Sciatic nerve (tissue), 2 donors: ENCODE measurements at places on chromosomes 5 and 9. TPM values are rescaled to one million over a fixed set of nuclear protein-coding genes. Genes with fewer than 3 reads are reported as not detected.
A peak's percentile ranks its signal among the peaks of the same experiment; 100 is the strongest.

DNA sequence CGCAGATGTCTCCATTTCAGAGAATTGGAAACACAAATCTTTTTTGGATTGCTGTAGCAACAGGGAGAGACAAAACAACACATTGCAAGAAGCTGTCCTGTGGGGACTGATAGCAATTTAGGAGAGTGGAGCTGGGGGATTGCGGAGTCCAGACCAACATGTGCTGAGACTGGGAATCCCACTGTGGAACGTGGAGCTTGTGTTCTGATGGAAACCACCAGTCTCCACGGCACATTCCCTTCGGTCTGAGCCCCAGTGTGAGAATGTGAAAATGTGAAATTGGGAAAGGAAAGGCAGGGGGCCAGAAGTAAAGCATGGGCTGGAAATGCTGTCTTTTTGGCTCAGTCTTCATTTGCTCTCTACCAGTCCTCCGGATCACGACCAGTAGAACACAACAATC, 348.8 kb upstream of the TNC start:
- no peak for DNase-seq

GRCh38 chr9:129071526-129072126, 9.3 kb upstream of the DOLPP1 start:
- DNase-seq = no peak

GRCh38 chr5:108798513-108799265, 51.0 kb downstream of the FER start:
- DNase-seq = no peak

GRCh38 chr5:119328753-119329602, 26.8 kb upstream of the TNFAIP8 start:
- no peak for DNase-seq

DNA sequence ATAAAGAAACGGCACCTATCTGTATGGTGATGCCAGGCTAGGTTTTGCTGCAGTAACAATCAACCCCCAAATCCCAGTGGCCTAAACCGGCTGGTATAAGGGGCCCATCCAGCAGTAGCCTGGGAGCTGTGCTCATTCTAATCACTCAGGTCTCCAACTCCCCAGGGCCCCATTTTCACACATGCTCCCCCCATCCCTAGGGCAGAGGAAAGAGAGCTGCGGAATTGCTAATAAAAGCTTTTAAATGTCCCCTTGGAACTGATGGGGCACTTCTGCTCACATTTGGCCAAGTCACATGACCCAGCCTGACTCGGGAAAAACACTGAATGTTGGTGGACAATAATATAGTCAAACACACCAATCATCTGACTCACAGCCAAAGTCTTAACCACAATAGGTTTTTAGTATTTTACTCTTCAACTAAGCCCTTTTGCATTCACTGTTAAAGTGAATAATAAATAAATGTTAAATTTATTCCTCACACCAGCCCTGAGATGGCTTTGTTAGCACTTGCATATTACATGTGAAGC, 1.6 kb downstream of the FBLL1 start:
- no peak for DNase-seq

GRCh38 chr5:176812269-176813259, 2.2 kb downstream of the UNC5A start:
- no peak for DNase-seq

- DNase-seq = no peak
These were observed 166.2 kb upstream of the ACO1 start for GRCh38 chr9:32218100-32218767.

DNA sequence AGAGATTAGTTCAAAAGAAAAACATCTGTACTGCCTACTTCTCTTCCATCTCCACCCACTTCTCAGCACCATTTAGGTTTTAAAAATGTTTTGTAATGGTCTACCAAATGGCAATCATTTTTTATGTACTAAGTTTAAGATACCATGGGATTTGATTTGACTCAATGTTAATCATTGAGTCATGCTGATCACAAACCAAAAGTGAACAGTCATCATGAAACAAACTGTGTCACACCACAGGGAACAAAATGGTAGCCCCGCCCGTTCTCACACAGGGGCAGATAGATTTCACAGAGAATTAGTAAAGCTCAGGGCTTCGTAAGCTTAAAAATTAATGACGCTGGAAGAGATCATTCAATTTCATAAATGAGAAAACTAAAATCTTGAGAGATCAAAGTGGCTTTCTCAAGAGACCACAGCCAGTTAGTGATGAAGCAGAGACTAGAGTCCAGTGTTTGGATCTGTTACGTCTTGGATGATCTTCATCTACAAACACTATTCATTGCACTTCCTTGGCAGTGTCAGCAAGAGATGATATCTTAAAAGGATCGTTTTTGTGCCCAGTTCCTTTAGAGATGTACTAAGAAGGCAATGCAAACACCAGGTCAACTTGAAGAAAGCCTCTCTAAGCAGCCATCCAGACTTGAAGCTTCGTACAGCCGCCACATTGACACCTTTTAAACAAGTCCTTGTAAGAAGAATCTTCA, 33.9 kb upstream of the TRIO start:
- no peak for DNase-seq

GRCh38 chr5:146993876-146994530, 115.4 kb upstream of the PPP2R2B start:
- no peak for DNase-seq

- DNase-seq = peak; percentile 85
These were observed 5.7 kb upstream of the SEC16A start for GRCh38 chr9:136488247-136489214.

DNA sequence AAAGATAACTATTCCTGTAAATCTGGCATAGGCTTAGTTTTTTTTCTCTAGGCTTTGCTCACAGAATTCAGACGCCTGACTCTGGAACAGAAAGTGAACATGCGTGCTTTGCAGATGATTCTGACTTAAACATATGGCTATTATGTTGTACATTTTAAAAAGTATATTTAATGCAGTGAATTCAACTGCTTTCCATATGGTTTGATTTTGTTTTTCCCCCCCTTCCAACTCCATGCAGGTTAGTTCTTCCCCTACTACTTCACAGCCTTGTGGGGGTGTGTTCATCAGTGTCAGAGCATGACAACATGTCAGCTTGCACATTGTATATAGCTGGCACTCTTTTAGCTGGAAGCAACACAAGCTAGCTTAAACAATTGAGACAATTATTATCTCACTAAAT, 226.8 kb downstream of the TMEM167A start:
- no peak for DNase-seq

DNA sequence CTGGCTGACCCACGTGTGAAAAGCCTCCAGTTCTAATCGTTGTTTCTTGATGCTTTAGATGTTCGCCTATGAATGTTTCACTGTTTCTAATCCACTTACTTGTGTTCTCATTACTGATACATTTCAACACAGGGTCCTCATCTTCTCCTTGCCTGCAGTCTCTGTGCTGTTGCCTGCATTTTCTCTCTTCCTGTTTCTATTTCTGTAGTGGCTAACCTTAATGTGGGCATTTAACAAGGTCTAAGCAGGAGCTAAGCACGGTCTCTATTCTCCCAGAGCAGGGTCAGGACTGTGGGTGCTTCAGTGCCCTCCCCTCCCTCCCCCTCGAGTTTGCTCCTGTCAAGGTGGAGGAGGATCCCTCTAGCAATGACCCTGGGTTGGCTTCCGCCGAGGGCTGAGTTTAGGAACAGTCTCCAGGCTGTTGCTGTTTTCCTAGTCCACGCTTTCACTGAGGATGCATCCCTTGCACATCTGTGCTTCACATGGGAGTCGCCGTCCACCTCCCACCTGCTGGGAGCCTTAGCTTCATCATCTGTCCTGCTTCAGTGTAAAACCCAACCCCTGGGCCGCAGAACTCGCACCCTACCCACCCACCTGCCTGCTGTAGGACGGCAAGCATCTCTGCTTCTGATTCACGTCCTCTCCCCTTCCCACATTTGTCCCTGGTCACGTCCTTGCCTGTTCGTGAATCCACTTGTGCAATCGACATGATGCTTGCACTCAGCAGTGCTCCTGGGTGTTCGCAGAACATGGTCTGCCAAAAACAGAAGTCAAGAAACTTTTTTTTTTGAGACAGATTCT, 2.4 kb upstream of the EXOC3 start:
- peak; percentile 48 for DNase-seq

DNA sequence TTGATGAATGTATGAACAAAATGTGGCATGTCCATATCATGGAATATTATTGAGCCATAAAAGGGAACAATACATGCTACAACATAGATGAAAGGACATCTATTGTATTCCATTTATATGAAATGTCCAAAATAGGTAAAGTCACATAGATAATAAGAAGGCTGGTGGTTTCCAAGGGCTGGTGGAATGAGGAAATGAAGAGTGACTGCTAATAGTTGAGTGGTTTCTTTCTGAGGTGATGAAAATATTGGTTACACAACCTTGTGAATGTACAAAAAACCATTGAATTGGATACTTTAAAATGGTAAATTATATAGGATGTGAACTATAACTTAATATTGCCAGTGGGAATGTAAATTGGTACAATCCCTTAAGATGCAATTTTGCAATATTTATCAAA, 5.2 kb downstream of the ARSB start:
- no peak for DNase-seq

GRCh38 chr9:34097865-34098264, 28.6 kb downstream of the DCAF12 start:
- DNase-seq = no peak

- no peak for DNase-seq
These were observed 19.0 kb downstream of the DYNC2I2 start for GRCh38 chr9:128637656-128638055.

GRCh38 chr5:17316970-17317459, 99.6 kb downstream of the BASP1 start:
- DNase-seq = no peak

GRCh38 chr5:1961304-1961946, 78.7 kb upstream of the IRX4 start:
- no peak for DNase-seq

DNA sequence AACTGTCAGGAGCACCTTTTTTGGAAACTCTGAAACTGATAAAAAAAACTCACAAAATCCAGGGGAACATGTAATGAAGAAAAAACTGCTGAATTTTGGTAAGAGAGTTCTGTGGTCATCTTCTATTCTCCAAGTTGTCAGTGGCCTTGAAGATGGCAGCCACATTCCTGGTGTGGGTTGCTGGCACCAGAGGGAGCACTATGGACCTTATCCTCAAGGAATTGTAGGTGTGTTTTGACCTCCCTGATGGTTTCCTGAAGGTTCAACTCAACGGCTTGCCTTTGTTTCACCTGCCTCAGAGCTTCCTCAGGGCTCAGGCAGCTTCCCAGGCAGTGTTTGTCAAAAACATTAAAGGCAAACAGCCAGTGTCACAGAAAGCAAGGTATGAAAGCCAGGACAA, 2.2 kb upstream of the SLC38A9 start:
- DNase-seq = no peak

- no peak for DNase-seq
These were observed 137.1 kb downstream of the ADAMTS2 start for GRCh38 chr5:179207920-179208705.

- DNase-seq = no peak
These were observed 29.4 kb upstream of the MAN2A1 start for GRCh38 chr5:109660301-109660700.

GRCh38 chr5:40071870-40072269, 607.8 kb upstream of the PTGER4 start:
- DNase-seq = no peak

GRCh38 chr5:143793249-143793648, 18.7 kb upstream of the HMHB1 start:
- DNase-seq = no peak

- DNase-seq = no peak
These were observed 65.2 kb downstream of the DMRT2 start for GRCh38 chr9:1115370-1115769.

DNA sequence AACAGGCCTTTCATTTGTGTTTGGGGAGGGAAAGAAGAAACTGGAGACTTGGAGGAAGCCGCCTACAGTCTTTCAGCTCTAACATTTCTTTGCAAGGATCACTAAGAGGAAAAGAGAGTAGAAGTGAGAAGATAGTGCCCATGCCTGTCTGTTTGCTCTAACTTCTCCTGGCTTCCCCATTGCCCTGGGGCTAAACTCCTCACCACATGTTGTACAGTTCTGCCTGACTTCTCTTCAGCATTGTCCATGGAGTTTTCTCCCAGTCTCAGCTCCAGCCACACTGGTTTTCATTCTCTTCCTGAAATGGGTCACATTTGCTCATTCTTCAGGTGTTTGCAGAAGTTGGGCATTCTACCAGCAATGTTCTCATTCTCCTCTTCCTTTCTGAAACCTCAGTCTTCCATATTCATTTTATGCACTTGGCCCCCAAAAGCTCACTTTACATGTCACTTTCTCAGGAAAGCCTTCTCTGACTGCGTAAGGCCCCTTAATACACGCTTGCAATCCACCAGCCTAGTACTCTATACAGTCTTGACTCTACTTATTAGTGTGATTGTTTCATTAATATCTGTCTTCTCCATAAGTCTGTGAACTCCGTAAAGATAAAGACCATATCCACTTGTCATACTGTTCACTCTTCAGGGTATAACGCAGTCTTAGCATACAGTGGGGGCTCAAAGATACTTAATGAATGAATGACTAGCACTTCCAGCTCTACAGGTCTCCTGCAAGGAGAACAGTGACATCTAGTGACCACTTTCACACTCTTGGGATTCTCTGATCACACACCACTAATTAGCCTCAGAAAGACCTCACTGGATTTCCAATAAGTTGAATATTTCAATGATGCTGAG, 40.2 kb upstream of the TRIM32 start:
- no peak for DNase-seq

DNA sequence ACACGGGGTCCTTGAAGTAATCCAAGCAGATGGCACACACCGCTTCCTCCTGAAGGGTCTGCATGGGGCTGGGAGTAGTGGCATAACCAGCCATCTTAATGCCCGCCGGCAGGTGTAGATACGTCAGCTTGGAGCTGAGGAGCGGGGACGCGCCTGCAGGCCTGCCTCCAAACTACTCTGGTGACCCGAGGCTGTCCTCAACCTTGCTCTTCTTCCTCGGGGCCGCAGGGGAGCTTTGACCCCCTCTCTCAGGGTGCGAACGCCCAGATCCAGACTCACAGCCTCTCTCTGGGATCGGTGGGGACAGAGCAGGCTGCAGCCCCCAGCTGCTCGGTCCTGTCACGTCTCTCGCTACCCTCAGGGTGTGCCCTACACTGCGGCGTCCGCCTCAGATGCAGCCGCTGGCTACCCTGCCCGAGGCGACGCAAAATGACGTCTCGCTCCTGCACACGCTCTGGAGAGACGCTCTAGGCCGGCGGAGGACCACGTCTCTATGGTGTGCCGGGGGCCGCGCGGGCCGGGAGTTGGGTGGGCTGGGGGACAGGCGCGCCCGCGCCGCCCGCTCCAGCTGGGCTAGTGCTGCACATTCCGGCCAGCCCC, at the start of gene TRIM52:
Gene TRIM52, minus strand, starts transcription at position 424 of the 600 bp plus-strand sequence. Its CDS starts 330 bp downstream, at position 94.
- peak; percentile 90 for DNase-seq

GRCh38 chr5:59040804-59041201, 457.9 kb downstream of the RAB3C start:
- no peak for DNase-seq

The C5orf24 gene
- 50.1 TPM for total RNA-seq

The TERT gene
- total RNA-seq = 0.85 TPM

The PSD2 gene
- total RNA-seq = 0.53 TPM

The FOXD4L5 gene
- total RNA-seq = 0.27 TPM

The PDLIM4 gene
- total RNA-seq = 50.2 TPM

The FLT4 gene
- total RNA-seq = 11.7 TPM

The DCTN4 gene
- 69.4 TPM for total RNA-seq

The FAM53C gene
- total RNA-seq = 25.6 TPM

The ITGA1 gene
- 104 TPM for total RNA-seq

The ANKRD20A1 gene
- total RNA-seq = 4.1 TPM

The SLC25A2 gene
- total RNA-seq = 1.4 TPM

The DMGDH gene
- 8.0 TPM for total RNA-seq
